ENCODE measurements at places on chromosomes 2 and 18.

GRCh38 chr18:63795606-63796005, 20.4 kb downstream of the SERPINB7 start:
- no peaks in the 10 kb centered on the region for H3K36me3 ChIP-seq
- no peaks in the 10 kb centered on the region for H3K27me3 ChIP-seq
- no peak overlapping the region for H3K4me3 ChIP-seq
- no peaks in the 10 kb centered on the region for H3K4me1 ChIP-seq

- peaks cover 16% of the 10 kb centered on the region for H3K4me1 ChIP-seq
- no peak overlapping the region for H3K4me3 ChIP-seq
- DNase-seq, result no peak
- H3K36me3 ChIP-seq, result no peaks in the 10 kb centered on the region
- H3K27me3 ChIP-seq, result no peaks in the 10 kb centered on the region
Measured at GRCh38 chr2:101763496-101764333, 66.2 kb downstream of the MAP4K4 start.

- DNase-seq, result no peak
- H3K4me3 ChIP-seq, result no peak overlapping the region
- H3K36me3 ChIP-seq, result no peaks in the 10 kb centered on the region
- no peaks in the 10 kb centered on the region for H3K4me1 ChIP-seq
- H3K27ac ChIP-seq, result no peak overlapping the region
- H3K27me3 ChIP-seq, result no peaks in the 10 kb centered on the region
Measured at GRCh38 chr2:137771064-137771463, 193.2 kb upstream of the HNMT start.

GRCh38 chr2:69469784-69470183, 32.5 kb upstream of the NFU1 start:
- DNase-seq, result no peak
- peak overlapping the region; percentile 54 for H3K27ac ChIP-seq
- H3K36me3 ChIP-seq, result peaks cover 30% of the 10 kb centered on the region
- H3K4me1 ChIP-seq, result no peaks in the 10 kb centered on the region
- no peak overlapping the region for H3K4me3 ChIP-seq

- H3K27me3 ChIP-seq, result no peaks in the 10 kb centered on the region
- H3K27ac ChIP-seq, result no peak overlapping the region
- DNase-seq, result no peak
- no peaks in the 10 kb centered on the region for H3K36me3 ChIP-seq
- H3K4me1 ChIP-seq, result no peaks in the 10 kb centered on the region
- no peak overlapping the region for H3K4me3 ChIP-seq
Measured at GRCh38 chr2:75251896-75252295, 52.6 kb upstream of the TACR1 start.

All from natural killer cell (primary cell).